ENCODE measurements at places on chromosomes 4 and X. TPM values are rescaled to one million over a fixed set of nuclear protein-coding genes. Genes with fewer than 3 reads are reported as not detected.

DNA sequence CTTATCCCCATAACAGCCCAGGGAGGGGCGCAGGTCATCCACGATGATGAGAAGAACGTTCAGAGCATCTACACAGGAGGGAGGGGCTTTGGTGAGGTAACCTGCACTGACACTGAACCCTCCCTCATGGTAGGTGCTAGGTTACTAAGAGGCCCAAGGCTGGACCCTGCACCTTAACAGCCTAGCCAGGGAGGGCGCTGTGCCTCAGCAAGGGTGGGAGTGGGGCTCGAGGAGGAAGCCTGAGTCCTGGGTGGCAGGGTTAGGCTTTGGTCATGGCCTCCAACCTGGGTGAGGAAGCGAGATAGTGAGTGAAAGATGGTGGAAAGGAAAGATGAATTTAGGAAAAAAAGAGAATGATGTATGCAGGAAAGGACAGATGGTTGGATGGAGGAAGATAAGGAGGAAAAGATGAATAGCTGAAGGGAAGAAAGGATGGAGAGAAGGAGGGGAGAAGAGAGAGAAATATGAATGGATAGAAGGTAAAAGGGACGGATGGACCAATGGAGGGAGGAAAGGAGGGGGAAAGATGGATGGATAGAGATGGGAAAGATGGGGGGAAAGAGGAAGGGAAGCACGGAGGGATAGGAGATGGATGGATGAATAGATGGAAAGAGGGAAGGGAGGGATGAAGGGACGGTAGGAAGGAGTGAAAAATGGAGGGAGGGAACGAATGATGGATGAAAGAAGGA is 736 bp downstream of the IDS start:
- peak; percentile 32 for DNase-seq

GRCh38 chrX:45849261-45849862 is 648.7 kb upstream of the DIPK2B start:
- DNase-seq: peak; percentile 17

DNA sequence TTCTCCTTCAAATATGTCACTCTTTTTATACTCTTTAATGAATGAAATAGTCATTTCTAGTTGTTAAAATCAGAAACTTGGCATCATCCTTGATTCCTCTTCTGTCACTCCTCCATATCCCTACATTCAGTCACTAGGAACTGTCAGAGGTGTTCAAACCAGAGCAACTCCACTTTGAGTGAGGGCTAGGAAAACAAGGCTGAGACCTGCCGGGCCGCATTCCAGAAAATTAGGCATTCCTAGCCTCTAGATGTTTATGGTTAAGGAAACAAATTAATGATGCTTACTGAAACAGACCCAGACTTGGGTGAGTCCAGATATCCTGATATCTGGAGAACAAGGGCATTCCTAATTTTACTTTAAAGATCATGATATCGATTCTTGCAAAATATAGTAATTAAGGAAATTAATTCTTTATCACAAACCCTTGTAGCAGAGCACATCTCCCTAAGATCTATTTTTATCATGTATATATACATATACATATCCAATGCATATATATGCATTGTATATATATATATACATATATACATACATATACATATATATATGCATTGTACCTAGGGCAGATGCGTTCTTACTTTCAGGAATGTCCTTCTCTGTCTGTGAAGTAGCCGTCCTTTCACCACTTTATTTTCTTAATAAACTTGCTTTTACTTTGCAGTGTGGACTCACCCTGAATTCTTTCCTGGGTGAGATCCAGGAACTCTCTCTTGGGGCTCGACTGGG is 98.4 kb upstream of the GC start:
- DNase-seq: no peak

DNA sequence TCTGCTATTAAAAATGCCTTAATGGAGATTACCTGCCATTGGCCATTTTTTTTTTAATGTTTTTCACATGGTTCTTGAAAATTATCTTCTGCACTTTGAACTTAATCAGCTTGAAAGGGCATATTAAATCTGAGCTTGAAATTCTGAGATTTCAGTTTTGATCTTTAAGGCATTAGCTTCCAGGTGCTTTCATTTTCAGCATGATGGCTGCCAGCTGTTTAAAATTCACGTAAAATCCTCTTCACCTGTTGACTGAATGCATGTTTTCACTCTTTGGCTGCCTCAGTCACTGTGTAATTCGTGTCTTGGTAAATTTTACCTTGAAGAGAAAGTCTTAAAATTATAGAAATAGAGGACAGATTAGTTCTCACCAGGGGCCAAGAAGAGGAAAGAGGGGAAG is 39.6 kb downstream of the SMAD1 start:
- no peak for DNase-seq

Gene VCX3A
- total RNA-seq: not detected

Gene HSFX4
- not detected for total RNA-seq

DNA sequence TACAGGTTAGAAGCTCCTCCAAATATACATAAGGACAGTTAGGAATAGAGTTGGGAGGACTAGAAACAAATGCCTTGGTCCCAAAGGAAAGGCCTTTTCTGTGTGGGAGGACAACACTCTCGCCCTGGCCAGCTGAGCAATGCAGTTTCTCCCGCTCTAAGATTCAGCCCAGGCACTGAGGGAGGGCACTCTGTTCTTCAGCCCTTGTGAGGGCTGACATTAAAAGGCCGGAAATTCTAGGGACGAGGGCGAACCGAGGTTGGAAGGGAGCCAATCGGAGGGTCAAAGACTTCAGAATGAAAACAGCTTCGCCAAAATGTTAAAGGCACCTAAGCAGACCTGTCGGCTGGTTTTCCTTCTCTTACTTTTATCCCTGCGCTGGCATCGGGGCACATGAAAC is 2.9 kb upstream of the PTCHD1 start:
- no peak for DNase-seq

Gene FNIP2
- 11.5 TPM for total RNA-seq

GRCh38 chrX:112851806-112852205 is 11.2 kb upstream of the AMOT start:
- no peak for DNase-seq

Gene CYTL1
- not detected for total RNA-seq

DNA sequence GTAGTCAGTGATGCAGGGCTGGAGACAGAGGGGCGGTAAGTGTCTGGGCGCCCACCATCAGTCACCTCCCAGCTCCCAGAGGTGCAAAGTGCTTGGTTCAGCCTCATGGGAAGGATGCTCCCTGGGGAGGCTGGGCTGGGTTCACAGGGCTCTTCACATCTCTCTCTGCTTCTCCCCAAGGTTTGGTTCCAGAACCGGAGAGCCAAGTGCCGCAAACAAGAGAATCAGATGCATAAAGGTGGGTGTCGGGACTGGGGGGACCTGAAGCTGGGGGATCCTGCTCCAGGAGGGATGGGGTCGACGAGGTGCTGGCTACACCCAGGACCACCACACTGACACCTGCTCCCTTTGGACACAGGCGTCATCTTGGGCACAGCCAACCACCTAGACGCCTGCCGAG is 10.1 kb downstream of the SHOX start:
- DNase-seq: no peak

DNA sequence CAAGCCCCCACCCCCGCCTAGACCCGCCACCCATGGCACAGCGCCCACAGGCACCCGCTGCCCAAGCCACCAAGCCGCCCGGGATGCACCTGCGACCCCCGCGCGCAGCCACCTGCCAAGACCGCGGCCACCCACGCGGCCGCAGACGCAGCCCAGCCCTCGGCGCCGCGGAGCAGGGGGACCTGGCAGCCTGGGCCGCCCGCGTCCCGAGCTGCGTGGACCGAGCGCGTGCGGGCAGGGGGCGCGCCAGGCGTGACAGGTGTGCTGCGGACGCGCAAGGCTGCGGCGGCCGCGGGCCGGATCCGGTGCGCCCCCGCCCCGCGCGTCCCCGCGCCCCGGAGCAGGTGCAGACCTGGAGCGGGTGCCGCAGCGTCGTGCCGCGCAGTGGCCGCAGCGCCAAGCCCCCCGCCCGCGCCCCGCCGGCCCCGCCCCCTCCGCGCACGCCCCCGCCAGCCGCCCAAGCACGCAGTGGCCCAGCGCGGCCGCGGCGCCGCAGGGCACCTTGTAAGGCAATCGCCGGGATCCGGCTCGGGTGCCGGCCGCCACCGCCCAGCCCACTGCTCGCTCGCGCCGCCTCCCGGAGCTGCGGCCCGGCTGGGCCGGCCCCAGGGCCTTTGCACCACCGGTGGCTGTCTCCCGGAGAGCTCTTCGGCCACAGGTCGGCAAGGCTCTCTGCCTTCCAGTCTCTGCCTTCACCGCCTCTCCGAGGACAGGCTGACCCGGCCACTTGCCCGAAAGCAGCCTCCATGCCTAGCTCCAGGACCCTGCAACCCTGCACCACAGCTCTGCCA is at the start of gene PNCK:
PNCK (minus strand) TSS at position 386 of the 791 bp plus-strand sequence. CDS start 737 bp downstream, outside the sequence.
- DNase-seq: no peak

GRCh38 chrX:444305-444704 is 57.6 kb upstream of the PPP2R3B start:
- no peak for DNase-seq

Gene LRIT3
- total RNA-seq: 0.19 TPM

Gene CORIN
- 0.05 TPM for total RNA-seq

DNA sequence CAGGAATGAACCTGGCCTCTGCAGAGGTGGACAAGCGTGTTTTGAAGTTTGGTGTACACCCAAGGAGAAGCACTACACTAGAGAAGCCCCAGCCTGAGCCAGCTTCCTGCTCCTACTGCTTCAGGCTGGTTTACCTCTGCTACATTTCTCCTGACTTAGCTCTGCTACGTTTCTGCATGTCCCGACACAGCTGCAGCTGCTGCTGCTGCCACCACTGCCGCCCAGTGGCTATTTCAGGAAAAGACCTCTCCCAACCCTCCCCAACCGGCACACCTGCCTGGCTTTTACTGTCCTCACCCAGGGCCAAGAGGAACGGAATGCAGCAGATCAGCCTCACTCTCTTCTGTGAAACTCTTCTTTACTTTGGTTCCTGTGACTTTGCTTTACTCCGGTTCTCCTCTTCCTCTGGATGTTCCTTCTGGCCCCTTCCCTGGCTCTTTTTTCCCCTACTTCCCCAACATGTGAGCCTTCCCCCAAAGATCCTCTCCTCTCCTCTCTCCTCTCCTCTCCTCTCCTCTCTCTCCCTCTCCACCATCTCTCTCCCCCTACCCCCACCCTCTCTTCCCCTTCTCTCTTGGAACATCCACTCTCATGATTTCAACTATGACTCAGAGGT is 3.1 kb upstream of the P2RY4 start:
- DNase-seq: no peak

GRCh38 chr4:176432811-176433540 is 113.2 kb downstream of the SPCS3 start:
- DNase-seq: no peak

- DNase-seq: no peak
These were observed 100.9 kb downstream of the FNIP2 start for GRCh38 chr4:158869761-158870160.

GRCh38 chr4:76811604-76812412 is 86.1 kb downstream of the SOWAHB start:
- DNase-seq: no peak

Measured in naive thymus-derived CD4-positive, alpha-beta T cell (primary cell).